ENCODE measurements at places on chromosomes 4 and X.

GRCh38 chrX:76796311-76796710, 368.8 kb downstream of the MAGEE1 start:
- DNase-seq = no peak

- DNase-seq = no peak
These were observed 1.6 kb upstream of the NDST3 start for GRCh38 chr4:118032691-118033090.

GRCh38 chr4:26081795-26082498, 167.9 kb downstream of the SMIM20 start:
- no peak for DNase-seq

DNA sequence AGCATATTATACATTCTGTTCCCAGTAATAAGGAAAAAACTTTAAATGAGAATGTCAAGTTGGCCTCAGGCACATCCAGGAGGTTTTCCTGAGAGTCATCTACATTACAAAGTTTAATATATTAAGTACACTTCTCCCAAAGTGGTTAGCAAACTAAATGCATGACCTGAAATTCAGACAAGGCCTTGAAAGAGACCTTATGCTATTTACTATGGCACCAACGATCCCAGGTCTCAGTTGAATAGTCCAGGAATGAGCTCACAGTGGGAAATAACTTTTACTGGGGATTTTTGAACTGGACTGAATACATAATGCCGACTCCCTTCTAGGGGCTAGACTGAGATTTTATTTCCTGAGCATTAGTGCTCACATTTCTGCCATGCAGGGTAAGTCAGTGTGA, 1577.5 kb upstream of the PCDH7 start:
- DNase-seq = no peak

- no peak for DNase-seq
These were observed 41.5 kb upstream of the CYP4V2 start for GRCh38 chr4:186149872-186150271.

Measured in activated CD8-positive, alpha-beta memory T cell treated with anti-CD3 and anti-CD28 coated beads for 4 hours (primary cell).